Sciatic nerve (tissue), 2 donors: ENCODE measurements at places on chromosomes 6 and 20.

- DNase-seq = no peak
Measured at GRCh38 chr6:42190554-42191183, 4.1 kb downstream of the GUCA1B start.

DNA sequence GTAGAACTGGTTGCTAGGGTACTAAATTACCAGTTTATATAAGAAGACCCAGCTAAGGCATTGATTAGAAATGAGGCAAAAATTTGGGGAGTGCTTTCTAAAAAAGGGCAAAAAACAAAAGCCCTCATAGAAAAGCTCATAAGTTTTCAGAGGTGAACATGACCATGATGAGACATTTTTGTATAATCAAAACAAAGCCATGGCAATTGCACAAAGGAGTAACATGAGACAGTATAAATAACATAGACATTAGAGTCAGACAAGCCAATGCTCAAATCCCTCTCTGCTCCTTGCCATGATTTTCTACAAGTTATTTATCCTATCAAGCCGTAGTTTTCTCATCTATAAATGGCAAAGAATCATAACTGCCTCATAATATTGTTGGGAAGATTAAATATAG, 112.2 kb upstream of the ADTRP start:
- no peak for DNase-seq

DNA sequence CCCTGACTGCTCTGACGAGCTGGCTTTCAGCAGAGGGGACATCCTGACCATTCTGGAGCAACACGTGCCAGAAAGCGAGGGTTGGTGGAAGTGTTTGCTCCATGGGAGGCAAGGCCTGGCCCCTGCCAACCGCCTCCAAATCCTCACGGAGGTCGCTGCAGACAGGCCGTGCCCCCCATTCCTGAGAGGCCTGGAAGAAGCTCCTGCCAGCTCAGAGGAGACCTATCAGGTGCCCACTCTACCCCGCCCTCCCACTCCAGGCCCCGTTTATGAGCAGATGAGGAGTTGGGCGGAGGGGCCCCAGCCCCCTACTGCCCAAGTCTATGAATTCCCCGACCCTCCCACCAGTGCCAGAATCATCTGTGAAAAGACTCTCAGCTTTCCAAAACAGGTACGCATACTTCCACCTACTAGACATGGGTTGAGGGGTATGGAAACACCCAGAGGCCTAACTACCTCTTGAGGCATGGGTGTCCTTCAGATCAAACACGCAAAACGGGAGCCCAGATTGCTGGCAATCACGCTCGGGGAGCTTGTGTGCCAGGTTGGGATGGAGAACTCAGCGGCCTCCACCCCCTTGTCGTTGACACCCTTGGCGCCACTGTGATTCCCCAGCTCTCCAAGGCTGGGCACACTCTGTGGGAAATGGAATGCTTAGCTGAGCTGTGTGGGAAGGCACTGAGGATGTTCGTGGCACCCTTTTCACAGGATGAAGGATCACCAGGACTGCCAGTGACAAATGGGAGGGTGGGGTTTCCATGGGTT, 25.3 kb downstream of the CASS4 start:
- no peak for DNase-seq

GRCh38 chr6:57158658-57159057, 13.5 kb upstream of the BAG2 start:
- no peak for DNase-seq

DNA sequence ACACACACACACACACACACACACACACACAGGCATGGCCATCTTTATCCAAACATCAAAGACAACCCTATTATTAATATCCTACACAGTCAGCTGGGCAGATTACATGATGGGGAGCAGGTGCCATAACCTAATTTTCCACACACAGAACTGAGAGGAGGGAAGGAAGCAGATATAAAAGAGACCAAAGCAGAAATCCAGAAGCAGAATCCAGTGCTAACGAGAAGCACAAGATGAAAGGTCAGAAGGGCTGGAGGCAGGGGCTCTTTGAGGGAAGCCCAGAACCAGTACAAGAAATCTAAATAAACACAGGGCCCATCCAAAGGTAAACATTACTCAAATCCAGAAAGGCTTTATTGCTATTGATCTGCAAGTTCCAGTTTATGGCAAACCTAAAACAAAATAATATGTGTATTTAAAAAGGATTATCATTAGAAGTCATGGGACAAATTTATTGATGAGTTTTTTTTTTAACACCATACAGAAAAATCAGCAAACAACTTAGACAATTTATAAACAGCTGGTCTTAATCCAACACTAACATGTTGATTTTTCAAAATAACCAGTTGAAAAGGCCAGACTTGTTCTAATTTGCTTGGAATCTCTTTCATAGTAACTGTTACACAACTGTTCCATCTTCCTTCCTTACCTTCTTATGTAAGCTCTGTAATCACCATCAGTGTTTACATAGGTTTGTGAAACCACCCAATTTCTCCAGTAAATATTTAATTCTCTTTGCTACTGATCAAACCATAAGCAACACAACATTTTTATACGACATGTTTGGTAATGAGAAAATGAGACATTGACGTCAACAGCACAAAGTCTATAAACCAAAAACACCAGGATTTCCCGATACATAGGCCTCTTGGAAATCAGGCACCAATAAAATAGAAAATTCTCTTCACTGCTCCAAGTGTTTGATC, 34.2 kb downstream of the SLC23A2 start:
- no peak for DNase-seq

- no peak for DNase-seq
Measured at GRCh38 chr20:25486377-25486776, 78.9 kb downstream of the GINS1 start.

GRCh38 chr6:18536591-18537055, 149.5 kb downstream of the RNF144B start:
- no peak for DNase-seq

GRCh38 chr6:75272145-75272840, 12.3 kb downstream of the TMEM30A start:
- no peak for DNase-seq

DNA sequence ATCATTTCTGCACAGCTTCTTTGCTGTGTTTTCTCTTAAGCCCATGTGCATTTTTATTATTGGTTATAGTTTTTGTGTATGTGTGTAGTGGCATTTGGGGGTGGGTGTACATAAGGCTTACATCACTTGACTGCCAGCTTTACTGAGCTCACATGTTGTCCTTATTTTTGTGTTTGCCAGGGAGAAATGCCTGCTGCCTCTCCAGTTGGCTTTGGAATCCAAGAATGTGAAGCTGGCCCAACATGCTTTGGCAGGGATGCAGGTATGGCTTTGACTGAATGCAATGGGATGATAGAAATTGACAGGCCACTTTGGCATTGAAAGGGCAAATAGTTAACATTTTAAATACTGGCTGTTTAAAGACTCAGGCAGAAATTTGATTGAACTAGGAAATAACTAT, 11.4 kb downstream of the PBOV1 start:
- DNase-seq = no peak

- DNase-seq = no peak
Measured at GRCh38 chr6:71205336-71205956, 83.2 kb upstream of the OGFRL1 start.

DNA sequence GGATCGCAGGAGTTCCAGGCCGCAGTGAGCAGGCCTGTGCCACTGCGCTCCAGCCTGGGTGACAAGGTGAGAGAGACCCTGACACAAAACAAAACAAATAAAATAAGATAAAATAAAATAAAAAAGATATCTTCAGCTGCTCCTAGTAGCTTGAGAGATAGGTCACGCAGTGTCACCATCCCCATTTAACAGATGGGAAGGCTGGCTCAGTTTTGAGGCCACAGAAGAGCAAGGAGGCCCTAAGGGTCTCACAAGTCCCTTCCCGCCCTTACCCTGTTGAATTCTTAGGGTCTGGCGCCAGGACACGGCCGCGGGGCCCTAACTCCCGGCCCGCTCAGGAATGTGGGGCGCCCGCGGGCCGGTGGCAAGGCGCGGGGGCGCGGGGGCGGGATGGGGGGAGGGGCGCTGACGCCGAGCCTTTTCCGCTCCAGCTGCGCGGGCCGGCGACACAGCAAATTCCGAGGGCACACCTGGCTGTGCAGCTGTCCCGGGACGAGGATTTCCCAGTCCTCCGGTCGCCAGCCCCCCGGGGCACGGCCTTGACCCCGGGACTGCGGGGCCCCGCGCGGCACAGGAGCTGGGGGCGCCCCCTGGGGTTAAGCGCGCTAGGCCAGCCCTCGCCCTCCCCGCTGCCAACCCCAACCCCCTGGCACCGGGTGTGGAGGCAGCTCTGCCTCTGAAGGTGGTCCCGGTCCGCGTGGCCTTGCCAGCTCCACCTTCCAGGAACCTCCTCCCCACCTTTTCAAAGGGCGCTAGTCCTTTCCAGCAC, 10.3 kb upstream of the R3HDML start:
- DNase-seq = no peak

DNA sequence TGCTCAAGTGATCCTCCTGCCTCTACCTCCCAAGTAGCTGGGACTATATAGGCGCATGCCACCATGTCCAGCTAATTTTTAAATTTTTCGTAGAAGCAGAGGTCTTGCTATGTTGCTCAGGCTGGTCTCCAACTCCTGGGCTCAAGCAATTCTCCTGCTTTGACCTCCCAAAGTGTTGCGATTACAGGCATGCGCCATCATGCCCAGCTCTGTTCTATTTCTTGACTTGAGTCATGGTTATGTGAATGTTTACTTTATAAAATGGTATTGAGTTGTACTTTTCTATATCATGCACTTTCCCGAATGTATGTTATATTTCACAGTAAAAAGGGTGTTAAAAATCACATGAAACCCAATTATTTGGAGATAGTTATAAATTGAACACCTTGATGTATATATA, 17.3 kb upstream of the ATXN1 start:
- no peak for DNase-seq

DNA sequence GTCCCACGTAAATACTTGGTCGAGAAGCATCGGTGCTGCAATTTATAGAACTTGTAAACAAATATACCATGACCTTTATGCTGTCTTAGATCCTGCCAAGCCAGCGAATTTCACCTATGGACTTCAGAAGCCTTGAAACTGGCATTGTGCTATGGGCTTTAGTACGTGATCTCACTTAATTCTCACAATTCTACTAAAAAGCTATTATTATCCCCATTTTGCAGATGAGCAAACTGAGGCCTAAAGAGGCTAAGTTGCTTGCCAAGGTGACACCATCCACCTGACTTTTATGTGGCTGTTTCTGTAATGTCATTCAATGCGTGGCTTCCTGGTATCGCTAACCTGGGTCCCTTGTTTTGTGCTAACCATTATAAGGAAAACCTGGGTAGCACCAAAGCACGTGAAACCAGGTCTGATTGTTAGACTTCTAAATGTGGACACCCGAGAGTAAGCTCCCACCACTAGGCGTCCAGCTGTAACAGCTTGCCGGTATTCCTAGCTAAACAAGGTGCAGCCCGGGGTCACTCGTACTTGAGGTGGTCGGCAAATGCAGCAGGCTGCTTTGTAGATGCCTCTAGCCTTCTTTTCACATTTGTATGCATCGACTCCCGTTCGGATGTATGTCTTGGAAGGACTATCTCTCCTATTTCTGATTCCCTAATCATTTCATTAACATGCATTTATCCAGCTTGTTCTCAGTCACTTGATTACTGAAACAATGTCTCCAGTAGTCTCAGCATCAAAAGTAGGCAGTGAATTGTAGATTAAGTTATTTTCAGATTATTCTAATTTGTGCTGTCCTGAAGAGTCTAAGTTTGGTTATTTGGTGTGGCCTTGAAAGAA, 1.1 kb downstream of the SYNJ2 start:
- peak; percentile 58 for DNase-seq

- no peak for DNase-seq
Measured at GRCh38 chr6:18215436-18215835, 48.9 kb downstream of the DEK start.

- DNase-seq = no peak
Measured at GRCh38 chr6:146258206-146258605, 229.3 kb downstream of the GRM1 start.

GRCh38 chr6:134413241-134413643, 95.3 kb upstream of the SGK1 start:
- DNase-seq = no peak

GRCh38 chr20:48850257-48850976, 22.6 kb upstream of the PREX1 start:
- DNase-seq = no peak

DNA sequence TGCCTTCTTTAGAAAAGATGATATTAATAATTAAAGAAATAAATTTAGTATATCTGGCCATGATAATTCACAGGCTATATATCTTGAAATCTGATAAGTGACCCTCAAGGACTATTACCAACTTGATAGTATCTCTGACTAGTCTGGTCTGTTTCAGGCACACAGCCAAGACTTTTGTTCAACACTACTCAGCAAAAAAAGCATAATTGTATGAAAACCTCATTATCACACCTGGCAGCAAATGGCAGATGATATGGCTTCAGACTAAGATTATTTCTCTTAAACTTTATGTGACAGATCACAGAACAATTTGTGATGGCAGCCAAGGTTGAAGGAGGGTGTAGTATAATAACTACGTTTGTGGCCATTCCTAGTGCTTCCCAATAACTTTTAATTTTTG, 114.7 kb downstream of the RWDD2A start:
- DNase-seq = no peak

GRCh38 chr6:23097566-23097965, 528.2 kb downstream of the HDGFL1 start:
- no peak for DNase-seq

GRCh38 chr6:168319279-168320111, at the start of gene DACT2:
Gene DACT2, minus strand, starts transcription at chr6:168319777. Its CDS starts 144 bp downstream, at chr6:168319633.
- no peak for DNase-seq

- DNase-seq = no peak
Measured at GRCh38 chr20:47202733-47203667, 153.5 kb downstream of the ZMYND8 start.

DNA sequence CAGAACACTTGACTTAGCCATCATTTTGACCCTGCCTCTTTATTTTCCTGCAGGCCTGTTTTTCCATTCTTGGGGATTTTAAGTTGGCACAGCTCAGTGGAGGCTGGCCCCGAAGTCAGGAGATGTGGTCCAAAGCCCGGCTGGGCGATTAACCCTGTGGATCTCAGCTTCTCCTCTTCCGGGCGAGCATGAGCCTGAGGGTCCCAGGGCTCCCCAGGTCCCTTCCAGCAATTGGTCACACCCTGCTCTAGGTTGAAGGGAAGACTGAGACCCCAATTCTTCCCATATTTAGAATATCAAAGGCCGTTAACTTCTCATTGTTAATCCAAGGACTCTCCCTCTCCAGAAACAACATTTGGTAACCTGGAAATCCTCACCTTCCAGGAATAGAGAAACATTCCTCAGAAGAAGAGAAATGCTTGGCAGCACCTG, 2.3 kb downstream of the THBS2 start:
- peak; percentile 58 for DNase-seq

- no peak for DNase-seq
Measured at GRCh38 chr6:4383910-4384638, 248.7 kb upstream of the ECI2 start.
